ENCODE measurements at places on chromosomes 2 and 18.

GRCh38 chr2:36609507-36609906 lies 11.5 kb upstream of the FEZ2 start:
- DNase-seq: no peak

DNA sequence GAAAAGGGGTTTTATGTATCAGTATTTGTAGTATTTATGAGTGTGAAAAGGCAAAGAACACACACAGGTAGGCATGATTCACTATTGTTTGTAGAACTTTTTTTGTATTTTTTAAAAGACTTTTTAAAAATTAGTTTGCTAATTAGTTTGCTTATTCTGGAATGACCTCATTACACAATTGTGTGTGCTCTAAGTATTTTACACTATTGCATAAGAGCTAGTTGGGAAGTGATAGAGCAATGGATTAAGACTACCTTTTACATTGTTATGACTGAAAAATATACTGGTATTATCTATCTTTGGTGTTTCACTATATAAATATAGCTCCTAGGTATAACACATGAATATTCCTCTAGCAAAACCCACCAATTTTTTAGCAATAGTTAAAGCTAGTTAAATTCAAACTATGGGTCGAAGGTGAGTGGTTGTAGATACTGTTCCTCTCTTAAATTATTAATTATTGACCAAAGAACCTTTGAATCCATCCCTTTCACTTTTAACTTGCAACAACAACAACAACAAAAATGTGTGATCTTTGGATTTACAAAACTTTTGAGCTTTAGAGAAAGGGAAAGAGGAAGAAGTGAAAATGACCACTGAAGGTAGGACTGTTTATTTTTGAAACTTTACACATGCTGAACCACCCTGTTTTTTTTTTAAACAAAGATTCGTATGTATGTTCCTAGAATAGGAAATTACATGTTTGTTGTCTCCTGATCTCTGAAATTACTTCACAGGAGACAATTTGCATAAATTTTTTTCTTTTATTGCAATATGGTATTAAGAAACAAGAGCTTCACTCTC lies 18.7 kb downstream of the ITPRID2 start:
- DNase-seq: no peak

DNA sequence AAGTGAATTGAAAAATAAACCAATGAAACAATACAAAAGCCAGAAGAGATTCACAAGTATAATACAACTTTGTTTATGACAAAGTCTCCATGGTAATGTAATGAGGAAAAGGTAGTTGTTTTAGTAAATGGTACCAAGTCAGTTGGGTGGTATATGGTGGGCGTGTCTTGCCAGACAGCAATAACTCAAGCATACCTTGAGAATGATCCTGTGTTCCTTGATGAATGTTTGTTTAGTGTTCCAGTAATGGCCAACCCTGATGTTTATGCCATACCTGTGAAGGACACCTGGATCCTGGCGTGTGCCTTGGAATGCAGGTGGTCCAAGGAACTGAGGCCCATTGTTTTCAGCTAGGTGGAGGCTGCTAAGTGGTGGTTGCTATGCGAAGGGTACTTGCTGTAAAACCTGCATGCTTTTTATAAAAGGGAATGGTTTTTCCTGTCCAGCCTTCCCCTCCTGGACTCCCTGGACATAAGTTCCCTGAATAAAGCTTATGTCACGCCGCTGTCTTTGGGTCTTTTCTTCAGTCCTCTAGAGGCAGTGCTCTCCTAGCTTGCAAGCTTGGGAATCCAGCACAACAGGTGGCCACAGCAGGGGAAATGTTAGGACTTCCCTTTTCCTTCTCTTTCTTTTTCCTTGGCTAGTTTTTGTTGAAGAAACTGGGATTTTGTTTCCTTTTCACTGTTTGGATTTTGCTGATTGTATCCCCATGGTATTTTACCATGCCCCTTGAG lies 54.7 kb downstream of the MTA3 start:
- no peak for DNase-seq

DNA sequence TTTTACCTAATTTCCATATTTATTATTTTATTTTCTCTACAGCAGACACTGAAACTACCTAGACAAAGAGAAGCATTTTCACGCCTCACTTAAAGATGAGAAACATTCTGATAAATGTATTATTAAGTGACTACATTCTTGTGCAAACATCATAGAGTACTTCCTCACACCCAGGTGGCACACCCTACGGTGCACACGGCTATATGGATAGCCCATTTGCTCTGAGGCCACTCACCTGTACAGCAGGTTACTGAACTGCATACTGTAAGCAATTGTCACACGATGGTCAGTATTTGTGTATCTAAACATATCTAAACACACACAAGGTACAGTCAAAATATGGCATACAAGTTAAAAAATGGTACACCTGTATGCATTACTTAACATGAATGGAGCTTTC lies 481.4 kb downstream of the CMPK2 start:
- DNase-seq: no peak

GRCh38 chr2:113867571-113867970 lies 22.3 kb upstream of the ACTR3 start:
- DNase-seq: no peak

- DNase-seq: no peak
Measured at GRCh38 chr2:55805686-55806085, 112.0 kb upstream of the PNPT1 start.

GRCh38 chr2:54830546-54830945 lies 107.1 kb downstream of the EML6 start:
- DNase-seq: no peak

GRCh38 chr2:40450796-40451430 lies 977 bp downstream of the SLC8A1 start:
- no peak for DNase-seq
